CD4-positive, alpha-beta T cell (primary cell): ENCODE measurements at places on chromosomes 1 and 21.

DNA sequence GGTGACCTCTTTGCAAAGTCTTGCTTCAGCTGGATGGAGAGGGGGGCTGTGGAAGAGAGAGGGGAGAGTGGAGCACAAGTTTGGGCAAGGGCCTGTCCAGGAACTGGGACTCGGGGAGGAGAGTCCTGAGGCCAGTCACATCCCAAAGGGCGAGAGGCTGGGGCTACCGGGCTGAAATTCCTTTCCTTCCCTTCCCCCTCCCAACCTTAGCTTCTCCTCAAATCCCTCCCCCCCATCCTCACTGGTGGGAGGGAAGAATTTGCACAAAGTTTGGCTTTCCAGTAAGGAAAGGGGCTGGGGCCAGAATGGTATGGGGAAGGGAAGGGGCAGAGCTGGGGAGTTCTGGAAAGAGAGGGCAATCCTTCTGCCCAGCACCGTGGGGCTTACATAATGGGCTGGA lies 854 bp downstream of the CNTN2 start:
- no peak for DNase-seq

DNA sequence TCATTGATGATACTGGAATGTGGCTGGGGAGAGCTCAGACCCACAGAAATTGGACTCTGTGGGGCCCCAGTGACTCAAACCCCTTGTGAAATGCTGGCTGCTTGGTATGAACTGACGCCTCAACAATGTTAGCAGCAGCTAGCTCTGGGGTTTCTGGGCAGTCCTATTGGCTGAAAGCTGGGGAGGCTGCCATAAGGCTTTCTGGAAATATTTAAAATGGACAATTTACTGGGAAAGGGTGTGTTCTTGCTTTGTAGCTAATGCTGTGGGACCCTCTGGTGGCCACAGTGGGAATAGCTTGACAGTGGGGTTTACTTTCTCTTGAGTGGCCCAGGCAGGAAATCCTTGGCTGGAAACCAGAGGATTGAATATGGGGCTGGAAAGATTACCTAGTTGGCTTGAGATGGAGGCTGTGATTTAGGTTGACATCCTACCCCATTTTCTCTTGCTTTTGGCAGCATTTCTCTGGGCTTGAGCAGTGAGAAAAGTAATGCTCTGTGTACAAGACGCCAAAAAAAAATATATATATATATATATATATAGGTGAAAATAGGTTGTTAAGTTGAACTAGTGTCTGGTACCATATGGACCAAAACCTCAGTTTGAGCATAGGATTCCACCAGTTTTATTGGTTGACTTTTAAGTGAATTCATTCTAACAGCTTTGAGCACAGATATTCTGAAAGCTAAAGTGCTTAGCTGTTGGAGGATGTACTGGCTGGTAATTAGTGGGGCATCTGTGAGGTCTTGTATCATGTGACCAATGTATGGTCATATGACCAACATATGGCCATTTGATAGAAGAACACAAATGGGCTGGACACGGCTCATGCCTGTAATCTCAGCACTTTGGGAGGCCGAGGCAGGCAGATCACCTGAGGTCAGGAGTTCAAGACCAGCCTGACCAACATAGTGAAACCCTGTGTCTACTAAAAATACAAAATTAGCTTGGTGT lies 8.2 kb upstream of the S100A10 start:
- peak; percentile 62 for DNase-seq

DNA sequence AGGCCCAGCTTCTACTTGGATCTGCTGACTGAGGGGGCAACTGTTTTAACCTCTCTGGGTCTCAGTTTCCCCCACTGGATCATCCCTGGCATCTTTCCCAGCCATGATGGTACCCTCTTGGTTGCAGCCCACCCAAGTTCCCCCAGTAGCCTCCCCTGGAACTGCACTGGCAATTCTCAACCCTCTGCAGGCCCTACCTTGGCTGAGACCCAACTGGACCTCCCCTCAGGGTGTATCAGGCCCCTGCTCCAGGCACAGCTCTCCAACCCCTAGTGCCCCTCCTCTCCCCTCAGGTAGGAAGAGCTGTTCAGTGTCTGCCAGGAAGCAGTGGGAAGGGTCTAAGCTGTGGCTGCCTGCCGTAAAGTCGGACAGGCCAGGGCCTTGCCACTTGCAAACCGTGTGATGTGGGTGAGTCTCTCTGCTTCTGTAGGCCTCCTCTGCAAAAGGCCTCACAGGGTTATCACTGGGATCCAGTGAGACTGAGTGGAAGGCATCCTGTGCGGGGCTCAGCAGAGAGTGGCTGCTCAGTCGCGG lies 32.1 kb downstream of the RHBG start:
- no peak for DNase-seq

DNA sequence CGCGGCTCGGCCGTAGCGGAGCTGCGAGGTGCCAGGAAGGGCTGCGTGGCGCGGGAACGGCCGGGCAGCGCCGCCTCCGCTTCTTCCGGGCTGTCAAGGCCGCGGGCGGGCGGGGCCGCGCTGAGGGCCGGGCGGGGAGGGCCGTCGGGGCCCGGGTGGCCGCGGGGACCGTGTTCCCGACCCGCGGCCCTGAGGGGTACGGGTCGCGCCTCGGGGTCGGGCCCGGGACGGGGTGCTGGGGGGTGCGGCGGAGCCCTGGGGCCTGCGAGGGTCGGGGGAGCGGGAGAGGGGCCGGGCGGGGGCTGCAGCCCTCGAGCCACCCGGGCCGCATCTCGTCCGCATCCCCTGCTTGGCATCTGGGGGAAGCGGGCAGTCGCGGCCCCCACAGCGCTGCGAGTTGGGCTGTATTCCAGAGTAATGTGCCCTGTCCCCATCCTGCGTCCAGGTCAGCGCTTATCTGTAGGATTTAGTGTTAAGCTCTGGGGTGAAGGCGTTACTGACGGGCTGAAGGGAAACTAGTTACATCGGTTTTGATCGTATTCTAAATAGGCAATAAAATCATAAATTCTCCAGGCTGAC lies 379 bp downstream of the RER1 start:
- no peak for DNase-seq

- no peak for DNase-seq
Measured at GRCh38 chr1:181257117-181257516, 168.6 kb downstream of the IER5 start.

DNA sequence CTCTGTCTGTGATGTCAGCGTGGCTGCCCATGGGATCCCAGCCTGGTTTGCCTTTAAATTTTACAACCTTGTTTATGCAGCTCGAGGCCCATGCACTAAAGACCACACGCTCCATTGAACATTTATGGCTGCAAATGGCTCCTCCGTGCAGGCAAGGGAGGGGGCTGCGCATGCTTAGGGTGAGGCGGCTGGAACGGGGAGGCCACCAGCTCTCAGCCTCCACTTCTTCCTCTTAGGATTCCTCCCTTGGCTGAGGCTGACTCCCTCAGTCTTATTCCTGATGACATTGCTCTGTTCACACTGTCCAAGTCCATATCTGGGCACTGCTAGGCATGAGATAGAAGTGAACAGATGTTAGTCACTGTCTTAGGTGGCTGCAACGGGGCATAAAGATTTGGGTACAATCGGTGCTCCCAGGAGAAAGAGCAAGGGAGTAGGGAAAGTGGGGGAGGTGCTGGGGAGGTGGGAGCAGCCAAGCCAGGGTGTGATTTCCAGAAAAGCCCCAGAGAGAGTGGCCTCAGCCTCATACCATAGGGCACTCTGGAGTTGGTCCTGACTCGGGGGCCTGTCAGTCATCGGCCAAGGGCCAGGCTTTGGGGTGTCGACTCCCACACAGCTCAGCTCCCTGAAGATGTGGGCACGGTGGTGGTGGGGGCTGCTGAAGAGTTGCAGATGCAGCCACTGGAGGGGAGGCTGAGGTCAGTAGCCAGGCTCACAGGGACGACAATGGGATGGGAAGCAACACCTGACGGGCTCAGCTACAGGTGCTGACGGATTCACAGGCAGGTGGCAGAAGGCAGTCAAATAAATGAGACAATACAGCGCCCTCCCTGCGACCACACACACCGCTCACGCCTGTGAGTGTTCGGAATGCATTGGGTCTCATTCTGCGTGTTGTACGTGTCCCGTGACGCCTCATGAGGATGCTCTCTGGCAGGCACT lies 37.3 kb upstream of the ACTL8 start:
- DNase-seq: no peak

DNA sequence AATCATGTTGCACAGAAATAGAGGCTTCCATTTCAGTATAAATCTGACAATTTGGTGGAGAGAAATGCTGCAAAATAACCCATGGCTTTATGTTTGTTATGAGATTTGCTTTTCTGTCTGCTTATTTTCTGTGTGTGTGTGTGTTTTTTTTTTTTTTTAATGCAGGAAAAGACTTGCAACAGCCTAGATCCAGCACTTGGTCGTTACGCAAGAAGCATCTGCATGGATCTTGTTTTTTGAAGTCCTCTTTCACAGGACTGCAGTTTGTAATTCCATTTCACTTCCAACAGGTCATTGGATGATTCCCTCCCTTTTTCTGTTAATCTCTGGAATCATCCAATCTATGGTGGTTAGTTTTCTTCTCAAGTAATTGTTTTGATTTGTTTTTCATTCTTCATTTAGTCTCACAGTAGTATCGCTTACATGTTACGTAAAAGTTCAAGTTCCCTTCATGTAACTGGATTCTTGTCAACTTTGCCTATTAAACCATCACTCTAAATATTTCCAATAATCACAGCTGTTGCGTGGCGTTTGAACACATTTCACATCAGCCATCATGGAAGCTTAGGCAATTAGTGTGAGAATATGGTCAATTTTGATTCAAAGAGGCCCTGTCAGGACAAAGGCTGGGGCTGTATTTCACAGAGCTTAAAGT lies 312.9 kb downstream of the NFIA start:
- DNase-seq: no peak

DNA sequence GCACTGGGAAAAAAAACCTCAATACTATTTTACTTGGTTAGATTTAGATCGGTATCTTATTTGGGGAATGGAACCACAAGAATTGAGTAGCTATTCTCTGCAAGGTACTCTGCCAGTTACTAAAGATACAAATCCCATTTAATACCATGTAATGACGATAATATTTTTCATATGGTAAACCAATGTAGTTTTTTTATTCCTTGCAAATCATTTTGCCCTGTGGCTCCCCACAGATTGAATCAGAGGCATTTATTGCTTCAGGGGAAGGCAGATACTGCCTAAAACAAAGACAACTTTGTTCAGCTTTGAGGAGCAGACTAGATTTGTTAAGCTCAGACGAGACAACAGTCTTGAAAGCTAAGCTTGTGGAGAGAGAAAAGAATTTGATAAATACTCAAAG lies 226.7 kb upstream of the RUNX1 start:
- DNase-seq: no peak
